ENCODE measurements at places on chromosomes 4 and X.

DNA sequence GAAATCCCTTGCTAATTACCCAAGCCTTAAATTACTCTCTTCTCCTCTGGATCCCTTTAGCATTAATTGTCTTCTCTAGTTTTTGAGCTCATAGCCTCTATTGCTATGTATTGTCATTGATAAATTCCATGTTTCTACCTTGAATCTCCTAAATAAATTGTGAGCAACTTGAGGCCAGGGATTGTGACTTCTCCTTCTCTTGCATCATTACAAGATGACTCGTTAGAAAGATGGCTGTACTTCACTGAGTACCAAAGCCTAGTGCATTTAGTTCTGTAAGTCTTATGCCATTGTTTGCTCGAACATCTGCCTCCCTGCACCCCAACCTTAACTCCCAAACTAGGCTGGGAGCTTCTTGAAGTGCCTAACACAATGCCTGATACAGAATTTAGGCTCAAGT is 15.3 kb downstream of the VSIG4 start:
- DNase-seq, result no peak

- no peak for DNase-seq
These were observed 2.7 kb upstream of the ASB5 start for GRCh38 chr4:176271749-176272148.

DNA sequence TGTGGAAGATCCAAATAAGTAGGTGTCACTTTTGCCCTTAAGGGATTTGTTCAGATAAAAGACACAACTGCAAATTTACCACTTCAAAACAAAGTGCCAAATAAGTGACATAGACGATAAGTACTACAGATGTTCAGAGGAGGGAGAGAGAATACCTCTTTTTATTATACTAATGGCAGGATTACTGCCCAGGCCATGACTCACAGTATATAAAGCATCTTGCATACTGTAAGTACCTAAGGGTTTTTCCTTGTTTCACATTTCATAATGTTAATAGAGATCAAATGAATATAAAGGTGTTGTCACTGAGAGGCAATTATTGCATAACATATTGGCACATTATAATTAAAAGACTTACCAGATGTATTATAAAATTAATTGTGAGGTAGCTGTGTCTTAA is 46.4 kb downstream of the PTPN13 start:
- no peak for DNase-seq

GRCh38 chr4:14257903-14258302 is 630.4 kb upstream of the BOD1L1 start:
- no peak for DNase-seq

GRCh38 chr4:180967936-180968335 is 1275.3 kb upstream of the TENM3 start:
- no peak for DNase-seq

GRCh38 chr4:2337131-2337723 is 75.3 kb upstream of the MXD4 start:
- no peak for DNase-seq

Measured in H1 (cell line).